ENCODE measurements at places on chromosomes 7 and 10.

DNA sequence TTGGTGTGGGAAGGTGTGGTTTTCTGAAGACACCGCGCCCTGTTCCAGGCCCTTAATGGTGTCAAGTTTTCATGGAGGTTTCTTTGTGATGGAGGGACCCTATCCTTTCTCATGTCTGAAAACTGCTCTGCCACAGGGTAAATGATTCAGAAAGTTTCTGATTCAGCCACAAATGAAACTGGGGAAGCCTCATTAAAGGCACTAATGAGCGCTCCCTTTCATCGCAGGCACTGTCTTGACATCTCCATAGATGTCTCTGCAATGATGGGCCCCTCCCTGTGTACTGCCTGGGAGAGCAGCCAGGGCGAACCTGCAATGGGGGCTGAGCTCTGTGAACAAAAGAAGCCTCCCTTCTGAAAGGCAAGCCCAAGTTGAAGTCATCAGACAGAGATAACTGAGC lies 355.3 kb downstream of the PRPF18 start:
- no peak for DNase-seq

GRCh38 chr10:72001033-72001395 lies 36.8 kb downstream of the CHST3 start:
- DNase-seq, result no peak

DNA sequence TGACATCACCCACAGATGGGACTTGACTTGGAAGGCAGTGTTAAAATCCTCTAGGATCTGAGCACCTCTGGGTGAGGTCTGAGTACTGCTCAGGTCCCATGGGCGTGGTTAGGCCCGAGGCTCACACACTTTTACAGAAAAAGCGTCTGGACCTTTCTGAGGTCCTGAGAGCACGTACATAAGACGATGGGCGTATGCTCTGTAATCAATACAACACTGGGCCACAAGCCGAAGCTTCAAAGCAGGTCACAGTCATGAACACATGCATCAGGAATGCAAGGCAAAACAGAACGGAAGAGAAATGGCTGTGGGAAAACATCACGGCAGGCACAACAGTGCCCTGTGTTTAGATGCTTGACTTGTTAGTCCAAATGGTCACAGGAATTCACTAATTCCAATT lies 112.2 kb downstream of the LARP4B start:
- DNase-seq, result no peak

GRCh38 chr7:43721193-43721806 lies 8.0 kb downstream of the COA1 start:
- DNase-seq, result peak; percentile 35

- no peak for DNase-seq
Measured at GRCh38 chr10:120282421-120282820, 174.6 kb upstream of the PLPP4 start.

DNA sequence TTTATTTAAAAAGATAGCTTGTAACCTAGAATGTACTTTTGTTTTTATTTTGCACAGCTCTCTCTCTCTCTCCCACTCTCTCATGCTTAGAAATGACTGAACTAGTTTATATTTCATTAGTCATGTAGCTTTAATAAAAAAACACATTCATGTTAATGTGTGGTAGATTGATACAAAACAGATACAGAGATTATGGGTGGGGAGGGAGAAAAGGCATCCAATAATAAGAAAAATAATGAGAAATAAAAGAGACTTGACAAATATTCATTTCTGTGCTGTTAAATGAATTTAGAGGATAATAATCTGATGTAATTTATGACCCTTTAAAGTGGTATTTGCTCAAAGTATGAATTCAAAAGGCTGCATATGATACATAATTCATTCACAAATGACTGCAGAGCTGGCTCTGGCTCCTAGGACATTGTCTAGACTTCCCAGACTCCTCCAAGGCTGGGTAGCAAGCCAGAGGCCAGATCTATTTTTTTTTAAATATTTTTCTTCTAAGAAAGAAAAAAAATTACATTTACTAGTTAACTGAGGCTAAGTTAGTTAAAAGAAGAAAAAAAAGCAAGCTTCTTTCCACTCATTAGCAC lies 105.7 kb upstream of the DNAJB12 start:
- no peak for DNase-seq

- DNase-seq, result no peak
Measured at GRCh38 chr7:2647594-2648172, 15.9 kb downstream of the TTYH3 start.

DNA sequence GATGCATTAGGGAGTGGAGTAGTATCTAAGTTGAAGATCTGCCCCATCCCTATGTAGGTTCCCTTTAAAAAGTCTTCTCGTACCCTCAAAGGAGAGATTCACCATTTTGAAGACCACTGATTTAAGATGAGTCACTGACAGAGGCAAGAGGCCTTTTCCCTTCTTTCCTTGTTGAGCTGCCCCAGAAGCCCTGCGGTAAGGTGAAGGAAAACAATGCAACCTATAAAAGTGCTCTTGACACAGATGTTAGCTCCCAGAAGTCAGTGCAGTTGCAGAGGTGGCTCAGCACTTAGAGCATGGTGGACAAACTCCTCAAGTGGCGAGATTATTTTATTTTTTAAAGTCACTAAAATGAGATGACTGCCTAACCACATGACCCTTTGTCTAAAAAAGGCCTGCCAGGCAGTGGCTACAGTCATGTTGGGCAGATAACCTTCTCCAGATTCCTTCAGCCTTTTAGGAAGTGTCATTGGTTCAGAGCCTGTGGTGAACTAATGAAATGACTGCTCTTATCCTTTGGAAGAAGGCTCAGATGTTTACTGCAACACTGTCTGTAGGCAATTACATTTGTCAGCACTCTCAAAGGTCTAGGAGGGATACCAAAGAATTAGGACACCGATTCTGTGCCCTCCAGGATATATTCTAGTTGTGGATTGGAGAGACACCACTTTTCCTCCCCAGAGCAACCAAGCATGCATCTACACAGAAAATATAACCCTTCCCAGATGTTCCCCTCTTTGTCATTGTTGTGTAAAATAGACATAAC lies 88.7 kb downstream of the ARID5B start:
- no peak for DNase-seq

DNA sequence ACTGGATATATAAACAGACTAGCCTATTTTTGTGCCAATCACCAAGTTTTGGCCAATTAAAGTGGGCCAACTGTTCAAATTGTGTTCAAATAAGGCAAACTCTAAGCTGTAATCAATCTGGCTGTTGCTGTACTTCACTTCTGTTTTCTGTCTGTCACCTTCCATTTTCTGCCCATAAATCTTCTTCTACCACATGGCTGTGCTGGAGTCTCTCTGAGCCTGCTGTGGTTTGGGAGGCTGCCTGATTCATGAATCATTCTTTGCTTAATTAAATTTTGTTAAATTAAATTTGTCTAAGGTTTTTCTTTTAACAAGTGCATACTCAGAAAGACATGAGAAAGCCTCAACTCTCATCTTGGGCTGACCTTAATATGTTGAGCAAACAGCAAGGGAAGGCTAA lies 172.6 kb upstream of the VIPR2 start:
- DNase-seq, result no peak

Measured in HTR-8/SVneo (cell line).